SK-N-SH (cell line): ENCODE measurements at places on chromosomes 2 and 18. TPM values are rescaled to one million over a fixed set of nuclear protein-coding genes. Genes with fewer than 3 reads are reported as not detected.
A peak's percentile ranks its signal among the peaks of the same experiment; 100 is the strongest.

DNA sequence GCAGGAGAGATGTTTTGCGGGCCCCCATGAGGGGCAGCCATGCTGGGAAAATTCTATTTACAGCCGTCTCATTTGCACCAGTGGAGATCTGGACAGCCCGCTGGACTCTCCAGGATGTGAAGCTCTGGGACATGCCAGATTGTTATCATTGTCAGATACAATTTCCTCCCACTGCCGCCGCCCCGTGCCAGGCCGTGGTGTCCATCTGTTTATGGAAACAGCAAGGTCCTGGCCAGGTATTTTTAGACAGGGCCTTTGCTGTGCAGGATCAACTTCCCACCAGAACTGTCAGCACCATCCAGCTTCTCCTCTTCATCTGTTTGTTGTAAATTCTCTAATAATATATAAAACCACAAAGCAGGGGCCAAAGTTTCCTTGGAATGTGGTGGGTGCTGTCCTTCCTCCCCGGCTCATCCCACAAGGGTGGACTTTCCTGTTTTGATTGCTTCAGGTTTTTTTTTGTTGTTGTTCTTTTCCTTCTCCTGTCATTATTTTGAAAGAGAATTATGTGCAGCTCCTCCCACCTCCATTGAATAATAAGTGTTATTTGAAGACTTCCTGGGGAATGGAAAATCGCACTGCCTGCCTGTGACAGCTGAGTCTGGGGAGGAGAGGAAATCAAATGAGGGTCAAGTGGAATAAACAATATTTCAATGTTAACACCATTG, 398.1 kb downstream of the TNS1 start:
- peak; percentile 56 for DNase-seq

ERBB4 gene
- 0.05 TPM in 2 replicates for polyA plus RNA-seq

GRCh38 chr2:1923541-1923940, 179.2 kb upstream of the PXDN start:
- DNase-seq = no peak

GRCh38 chr2:29113891-29114321, 1.3 kb upstream of the CLIP4 start:
- peak; percentile 78 for DNase-seq

SLC5A6 gene
- polyA plus RNA-seq = 75.7 and 85.0 TPM in 2 replicates
